ENCODE measurements at places on chromosomes 5 and 9.

DNA sequence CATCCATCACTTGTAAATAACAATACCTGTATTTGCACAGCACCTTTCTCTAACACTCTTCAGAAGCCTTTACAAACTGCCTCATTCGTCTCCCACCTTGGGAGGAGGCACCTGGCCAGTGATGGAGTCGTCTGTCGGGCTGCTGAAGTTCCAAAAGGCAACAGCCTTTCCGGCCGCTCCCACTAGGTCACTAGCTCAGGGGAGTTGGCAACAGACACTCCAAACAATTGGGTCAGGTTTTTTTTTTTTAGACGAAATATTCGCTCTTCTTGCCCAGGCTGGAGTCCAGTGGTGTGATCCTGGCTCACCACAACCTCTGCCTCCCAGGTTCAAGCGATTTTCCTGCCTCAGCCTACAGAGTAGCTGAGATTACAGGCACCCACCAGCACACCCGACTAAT, 4.0 kb downstream of the DAP start:
- no peak for DNase-seq

DNA sequence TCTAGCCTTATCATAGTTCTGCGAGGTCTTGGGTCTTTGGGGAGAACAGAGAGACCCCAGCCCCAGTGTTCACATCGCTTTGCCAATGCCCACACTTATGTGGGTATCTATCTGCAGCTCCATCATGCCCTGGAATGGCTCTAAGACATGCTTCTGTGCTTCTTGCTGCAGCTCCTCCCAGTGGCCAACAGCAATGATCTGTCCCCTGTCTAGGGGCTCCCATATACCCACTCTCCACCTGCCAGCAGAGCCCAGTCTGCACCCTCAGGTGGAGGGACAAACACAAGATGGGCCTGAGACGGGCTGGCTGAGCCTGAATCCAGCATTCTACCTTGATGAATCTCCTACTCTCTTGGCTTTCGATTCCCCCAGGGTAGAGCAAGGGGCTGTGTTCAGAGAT, 14.6 kb upstream of the DAP start:
- no peak for DNase-seq

- no peak for DNase-seq
Observed at GRCh38 chr5:107290780-107291398, 379.8 kb downstream of the EFNA5 start.

DNA sequence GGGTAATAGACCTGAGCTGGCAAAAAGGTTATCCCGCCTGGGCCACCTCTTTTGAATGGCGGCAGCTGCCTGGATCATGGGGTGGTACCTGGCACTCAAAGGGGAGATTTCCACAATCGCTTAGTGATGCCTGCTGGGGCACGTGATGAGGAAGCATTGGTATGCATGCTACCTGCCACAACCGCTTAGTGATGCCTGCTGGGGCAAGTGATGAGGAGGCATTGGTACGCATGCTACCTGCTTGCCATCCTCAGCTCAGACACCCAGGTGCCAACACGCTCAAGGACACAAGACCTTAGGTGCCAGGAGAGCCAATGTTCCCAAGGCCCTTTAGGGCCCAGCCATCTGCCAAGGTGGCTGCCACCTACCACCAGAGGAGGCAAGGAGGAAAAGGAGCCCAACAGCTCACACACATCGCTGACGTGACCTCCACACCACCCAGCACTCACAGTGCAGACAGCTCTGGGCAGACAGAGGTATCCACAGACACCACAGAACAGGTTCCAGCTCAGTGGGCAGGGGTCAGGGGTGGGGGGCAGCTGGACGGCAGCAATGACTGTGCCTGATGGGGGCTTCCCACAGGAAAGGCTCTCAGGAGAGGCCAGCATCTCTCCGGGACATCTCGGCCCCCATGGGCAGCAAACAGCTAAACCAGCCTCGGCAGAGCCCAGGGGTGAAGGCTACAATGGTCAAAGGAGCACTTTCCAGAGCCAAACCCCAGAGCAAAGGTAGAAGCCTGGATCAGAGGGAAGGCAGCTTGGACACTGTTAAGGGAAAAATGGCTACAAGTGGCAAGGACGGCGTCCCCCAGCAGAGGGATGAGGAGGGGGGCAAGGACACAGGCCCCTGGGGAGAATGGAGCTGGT, 43.0 kb upstream of the SARDH start:
- DNase-seq: no peak

DNA sequence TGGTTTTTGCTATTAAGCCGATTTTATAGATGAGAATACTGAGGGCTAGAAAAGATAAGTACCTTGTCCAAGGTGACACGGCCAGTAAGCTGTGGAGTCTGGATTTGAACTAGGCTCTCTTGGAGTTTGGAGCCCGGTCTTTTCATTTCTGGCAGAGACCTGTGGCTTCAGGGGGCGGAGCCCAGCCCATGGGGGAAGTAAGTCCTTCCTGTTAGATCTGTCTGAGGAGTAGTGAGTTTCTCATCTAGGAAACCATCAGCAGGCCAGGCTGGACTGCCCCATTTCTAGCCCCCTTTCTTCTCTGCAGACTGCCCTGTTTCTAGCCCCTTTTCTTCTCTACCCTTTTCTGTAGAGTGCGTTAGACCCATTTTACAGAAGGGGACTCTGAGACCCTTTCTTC, 521 bp upstream of the PTGS1 start:
- DNase-seq: no peak

GRCh38 chr5:54226215-54226614, 84.2 kb downstream of the ARL15 start:
- DNase-seq: no peak

DNA sequence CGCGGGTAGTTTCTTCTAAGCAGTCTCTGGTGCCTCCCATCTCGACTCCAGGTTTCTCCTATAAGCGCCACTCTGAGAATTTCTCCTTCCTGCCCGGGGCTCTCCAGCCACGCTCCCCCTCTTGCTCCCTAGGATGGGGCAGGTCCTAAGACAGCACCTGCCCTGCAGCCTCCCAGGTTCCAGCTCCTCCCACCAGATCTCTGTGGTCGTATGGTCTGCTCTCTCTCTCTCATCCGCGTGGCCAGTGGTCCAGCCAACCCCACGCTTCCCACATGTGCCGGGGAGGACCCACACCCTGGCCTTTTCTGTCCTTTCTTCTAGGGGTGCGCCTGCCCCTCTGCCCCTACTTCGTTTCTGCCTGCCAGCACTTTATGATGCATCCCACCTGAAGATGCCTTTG, 40.5 kb downstream of the MVB12B start:
- no peak for DNase-seq

DNA sequence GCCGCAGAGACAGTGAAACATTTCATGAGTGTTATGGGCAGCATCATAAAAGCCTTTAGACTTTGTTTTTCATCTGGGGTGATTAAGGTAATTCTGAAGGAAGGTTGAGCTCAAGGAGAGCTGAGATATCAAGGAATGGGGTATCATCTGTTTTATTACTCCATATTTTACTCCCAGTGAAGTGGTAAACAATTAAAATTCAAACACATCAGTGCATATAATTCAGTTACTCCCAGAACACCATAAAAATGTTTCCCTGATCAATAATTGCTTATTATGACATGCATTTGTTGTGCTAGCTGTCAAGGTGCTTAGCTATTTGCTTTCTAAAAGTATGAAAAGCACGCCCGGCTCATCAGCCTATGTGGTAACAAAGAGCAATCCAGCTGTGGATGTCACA, 81.7 kb downstream of the DOCK8 start:
- DNase-seq: no peak

- no peak for DNase-seq
Observed at GRCh38 chr5:172662596-172662995, 21.5 kb downstream of the NEURL1B start.

GRCh38 chr9:123315635-123316034, 40.4 kb upstream of the CRB2 start:
- no peak for DNase-seq

GRCh38 chr9:134855900-134856377, 24.7 kb upstream of the FCN2 start:
- DNase-seq: no peak

DNA sequence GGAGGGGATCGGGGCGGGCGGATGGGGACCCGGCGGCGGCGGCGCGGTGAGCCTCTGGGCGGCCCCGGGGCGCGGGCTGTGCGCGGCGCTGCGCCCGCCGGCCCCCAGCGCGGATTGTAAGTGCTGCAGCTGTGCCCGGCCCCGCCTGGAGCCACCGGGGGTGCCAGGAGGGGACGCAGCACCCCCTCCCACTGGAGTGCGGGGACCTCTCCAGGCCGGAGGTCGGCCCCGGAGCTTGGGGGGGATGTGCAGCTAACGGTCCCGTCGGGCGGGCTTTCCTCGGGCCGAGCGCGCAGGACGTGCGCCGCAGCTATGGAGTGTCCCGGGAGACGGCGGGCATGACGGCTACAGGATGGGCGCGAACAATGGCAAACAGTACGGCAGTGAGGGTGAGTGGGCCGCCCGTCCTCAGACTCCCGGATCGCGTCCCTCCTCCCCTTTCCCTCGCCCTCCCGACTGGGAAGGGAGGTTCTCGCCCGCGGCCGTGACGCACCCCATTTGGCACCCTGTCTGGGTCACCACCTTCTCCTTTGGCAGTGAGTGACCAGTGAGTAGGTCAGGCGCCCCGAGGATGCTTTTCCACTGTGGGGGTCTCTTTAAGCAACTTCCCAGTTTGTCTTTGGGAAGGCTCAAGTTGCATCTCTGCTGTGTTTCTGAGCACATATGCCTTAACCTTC, 483 bp downstream of the FBXL7 start:
- DNase-seq: no peak

DNA sequence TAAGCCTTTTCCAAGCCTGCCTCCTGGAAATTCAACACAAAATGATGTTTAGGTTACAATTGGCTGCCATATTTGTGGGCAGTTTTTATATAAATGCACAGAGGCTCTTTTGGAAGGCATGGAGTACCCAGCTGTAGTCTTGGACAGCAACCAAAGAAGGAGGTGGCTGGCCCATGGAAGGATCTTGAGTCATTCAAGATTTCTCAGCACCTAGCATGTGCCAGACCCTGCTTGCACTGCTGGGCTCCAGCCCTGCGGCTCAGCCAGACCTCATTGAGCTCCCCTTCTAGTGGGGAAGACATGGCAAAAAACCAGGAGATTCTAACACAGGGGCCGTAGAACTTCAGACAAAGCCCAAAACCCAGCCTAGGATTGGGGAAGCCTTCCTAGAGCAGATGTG, 22.1 kb downstream of the JADE2 start:
- DNase-seq: no peak

- DNase-seq: peak; percentile 46
Observed at GRCh38 chr9:37592108-37592951, at the start of gene TOMM5. Gene TOMM5 (minus strand): TSS chr9:37592597. CDS start chr9:37592532, 65 bp downstream.

DNA sequence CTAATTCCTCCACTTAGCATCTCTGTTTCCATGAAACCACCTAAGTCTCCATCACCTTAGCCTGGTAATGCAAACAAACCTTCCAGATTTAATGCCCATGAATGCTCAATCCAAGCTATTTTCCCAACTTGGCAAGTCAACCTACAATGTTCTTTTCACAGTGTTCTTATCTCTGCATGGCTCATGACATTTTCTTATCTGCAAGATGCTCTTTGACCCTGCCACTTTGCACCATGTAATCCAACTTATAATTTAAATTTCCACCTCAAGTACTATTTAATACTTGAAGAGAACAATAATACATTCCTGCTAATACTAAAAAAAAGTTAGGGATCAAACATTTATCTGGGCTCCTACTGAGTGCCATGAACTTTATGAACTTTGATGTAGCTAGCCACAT, 164.3 kb downstream of the TMEM232 start:
- DNase-seq: no peak

GRCh38 chr9:87085073-87085472, 137.8 kb upstream of the GAS1 start:
- no peak for DNase-seq

GRCh38 chr5:130243641-130244040, 339.4 kb downstream of the CHSY3 start:
- no peak for DNase-seq

DNA sequence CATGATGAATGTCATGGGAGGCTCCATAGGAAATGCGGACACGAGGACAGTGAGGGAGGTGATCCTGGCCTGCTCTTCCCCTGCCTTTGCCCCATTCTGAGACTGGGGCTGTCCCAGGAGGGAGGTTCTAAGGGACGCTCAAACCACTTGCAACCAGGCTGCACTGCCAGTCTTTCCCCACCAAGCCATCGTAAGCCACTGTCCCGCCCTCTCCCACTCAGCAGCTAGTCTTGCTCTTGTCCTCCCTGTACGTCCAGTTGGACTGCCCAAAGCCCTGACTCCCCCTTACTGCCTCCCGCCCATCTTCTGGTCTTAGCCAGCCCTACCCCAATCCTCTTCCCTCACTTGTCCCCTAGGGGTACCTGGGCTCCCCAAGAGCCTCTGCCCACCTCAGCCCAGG, 115.7 kb downstream of the FSTL4 start:
- DNase-seq: no peak

DNA sequence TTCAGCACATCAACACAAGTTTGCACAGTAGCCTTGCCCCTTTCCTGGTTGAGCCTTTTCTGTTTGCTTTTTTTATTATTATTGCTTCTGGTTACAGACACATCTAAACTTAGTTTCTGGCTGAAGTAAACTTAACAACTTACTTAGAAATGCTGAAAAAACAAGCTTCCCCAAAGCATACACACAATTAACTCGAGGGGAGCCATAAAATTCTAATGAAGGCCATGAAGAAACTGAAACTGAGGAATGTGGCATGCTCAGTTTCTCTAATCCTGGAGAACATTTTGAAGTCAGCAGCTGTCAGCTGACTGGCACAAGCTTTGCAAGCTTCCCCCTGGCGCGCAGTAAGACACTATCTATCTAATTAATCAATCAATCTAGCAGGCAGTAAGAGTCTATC, 3.7 kb downstream of the MYO10 start:
- no peak for DNase-seq

DNA sequence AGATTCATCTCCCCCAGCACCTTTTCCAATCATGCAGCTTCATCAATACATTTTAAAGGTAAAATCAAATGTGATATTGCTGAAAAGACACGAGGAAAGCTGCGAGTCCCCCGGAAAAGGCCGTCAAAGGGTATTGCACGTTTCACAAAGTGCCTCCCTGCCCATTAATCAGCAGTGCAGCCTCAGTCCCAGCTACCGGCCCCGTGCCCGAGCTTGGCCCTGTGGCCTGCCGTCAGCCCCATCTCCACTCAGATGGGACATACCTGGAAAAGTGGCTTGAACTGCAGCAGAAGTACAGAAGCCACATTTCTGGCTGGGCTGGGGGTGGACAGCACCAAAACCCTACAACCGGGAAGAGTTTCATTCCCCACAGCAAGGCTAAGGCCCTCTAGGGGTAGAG, 39.9 kb upstream of the EQTN start:
- DNase-seq: no peak

- DNase-seq: no peak
Observed at GRCh38 chr9:83125671-83126070, 62.7 kb upstream of the RASEF start.

- no peak for DNase-seq
Observed at GRCh38 chr9:27719711-27720110, 146.4 kb upstream of the C9orf72 start.

- DNase-seq: no peak
Observed at GRCh38 chr9:71669284-71669995, 98.9 kb downstream of the CEMIP2 start.

GRCh38 chr5:10660135-10660534, 96.3 kb downstream of the ANKRD33B start:
- no peak for DNase-seq

Measured in D721Med (cell line).